ENCODE measurements at places on chromosomes 2 and 18. TPM values are rescaled to one million over a fixed set of nuclear protein-coding genes. Genes with fewer than 3 reads are reported as not detected.

RIT2 gene
- polyA plus RNA-seq = 9.5 TPM

TCF7L1 gene
- polyA plus RNA-seq = 101 TPM

LRRC30 gene
- not detected for polyA plus RNA-seq

TANC1 gene
- 2.8 TPM for polyA plus RNA-seq

SNORC gene
- 1.9 TPM for polyA plus RNA-seq

MFSD2B gene
- polyA plus RNA-seq = 0.82 TPM

RBMS1 gene
- 111 TPM for polyA plus RNA-seq

ST8SIA5 gene
- polyA plus RNA-seq = 3.0 TPM

UGT1A8 gene
- polyA plus RNA-seq = not detected

AKAIN1 gene
- polyA plus RNA-seq = not detected

KLHL41 gene
- polyA plus RNA-seq = not detected

GORASP2 gene
- 38.7 TPM for polyA plus RNA-seq

SNTG2 gene
- polyA plus RNA-seq = 21.6 TPM

GALNT14 gene
- 5.6 TPM for polyA plus RNA-seq

CBLN2 gene
- not detected for polyA plus RNA-seq
